ENCODE measurements at places on chromosomes 16 and 17.

- DNase-seq: no peak
Measured at GRCh38 chr16:83117810-83118209, 491.0 kb downstream of the CDH13 start.

DNA sequence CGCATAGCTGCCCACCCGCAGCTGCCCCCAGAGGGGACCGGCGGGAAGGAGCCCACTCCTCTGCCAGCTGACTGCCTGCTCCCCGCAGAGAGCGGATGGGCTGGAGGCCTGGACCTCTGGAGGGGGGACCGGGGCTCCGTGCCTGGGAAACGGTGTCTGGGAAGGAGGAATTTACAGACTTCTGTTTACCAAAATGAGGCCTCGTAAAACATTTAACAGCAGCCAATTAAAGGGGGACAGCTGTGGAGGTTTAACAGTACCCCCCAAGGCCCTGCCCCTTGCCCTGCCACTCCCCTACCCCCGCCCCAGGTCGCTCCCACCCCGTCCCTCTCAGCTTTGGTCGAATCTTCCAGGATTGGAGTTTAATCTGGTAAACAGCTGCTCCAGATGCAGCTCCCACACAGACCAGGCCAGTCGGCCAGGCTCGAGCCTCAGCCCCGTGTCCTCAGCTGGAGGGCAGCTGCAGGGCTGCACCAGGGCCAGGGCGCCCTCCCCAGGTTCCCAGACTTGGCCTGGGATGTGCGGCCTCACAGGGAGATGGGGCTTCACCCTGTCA, 41.1 kb downstream of the BAHCC1 start:
- DNase-seq: no peak

GRCh38 chr17:17841601-17842025, 4.8 kb upstream of the SREBF1 start:
- no peak for DNase-seq

- no peak for DNase-seq
Measured at GRCh38 chr16:47626246-47626645, 165.1 kb downstream of the PHKB start.

DNA sequence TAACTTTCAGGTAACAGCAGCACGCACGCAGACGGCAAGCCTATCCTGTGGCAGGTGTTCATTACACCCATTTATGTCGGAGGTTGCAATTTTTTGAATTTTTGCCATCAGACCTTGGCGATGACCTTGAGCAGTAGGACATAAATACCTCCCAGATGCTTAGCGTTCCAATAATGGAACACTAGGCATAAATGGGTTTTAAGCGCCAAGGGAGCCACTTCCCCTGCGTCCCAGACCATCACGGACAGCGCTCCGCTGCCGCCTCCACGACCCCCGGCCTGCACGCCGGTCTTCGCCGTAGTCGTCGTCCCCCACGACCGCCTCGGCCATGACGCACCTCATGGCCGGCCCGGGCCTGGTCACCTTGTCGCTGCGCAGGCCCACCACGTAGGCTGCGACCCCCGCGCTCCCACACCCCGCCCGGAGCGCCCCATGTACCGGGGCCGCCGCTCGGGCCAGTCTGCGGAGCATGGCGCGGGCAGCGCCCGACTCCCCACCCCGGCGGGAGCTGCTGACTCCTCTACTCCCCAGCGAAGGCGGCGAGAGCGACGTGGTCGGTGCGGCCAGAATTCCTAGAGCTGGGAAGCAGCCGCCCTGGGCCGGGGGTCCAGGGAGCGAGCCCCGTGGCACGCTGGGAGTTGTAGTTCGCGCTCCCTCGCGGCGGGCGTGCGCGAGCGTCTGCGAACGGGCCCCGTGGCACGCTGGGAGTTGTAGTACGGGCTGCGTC, 22.7 kb downstream of the TMEM235 start:
- peak; percentile 78 for DNase-seq

DNA sequence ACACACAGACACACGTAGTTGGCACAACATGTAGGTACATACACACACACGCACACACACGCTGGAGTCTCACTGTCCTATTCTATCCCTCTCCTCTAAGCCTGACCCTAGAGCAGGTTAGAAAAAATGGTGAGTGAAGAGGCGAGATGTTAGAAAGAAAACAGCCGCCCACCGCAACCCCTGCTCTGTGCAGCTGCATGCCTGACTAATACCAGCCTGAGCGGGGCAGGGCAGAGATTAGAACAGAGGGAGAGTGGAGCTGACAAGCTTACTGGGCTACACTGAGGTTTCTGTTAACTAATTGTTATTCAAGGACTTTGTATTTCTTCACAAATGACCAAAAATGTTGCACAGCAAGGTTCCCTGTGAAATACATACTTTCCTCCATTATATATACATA, 59.8 kb downstream of the AMFR start:
- no peak for DNase-seq

DNA sequence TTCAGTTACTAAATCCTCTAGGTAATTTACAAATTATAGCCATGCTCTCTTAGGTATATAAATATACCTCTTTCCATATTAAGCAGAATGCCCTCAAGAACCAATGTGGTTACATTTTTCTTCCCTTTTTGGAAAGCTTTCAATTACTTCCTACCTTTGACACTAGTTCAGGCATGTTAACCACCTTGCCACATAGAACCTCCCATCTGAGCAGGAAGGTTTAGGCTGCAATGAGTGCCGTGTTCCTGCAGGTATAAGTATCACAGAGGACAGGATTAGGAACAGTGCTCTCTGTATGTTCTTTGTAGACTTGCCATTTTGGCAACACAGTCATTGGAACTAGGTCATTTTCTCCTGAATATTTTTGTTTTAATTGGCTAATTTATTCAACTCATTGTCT, 20.1 kb downstream of the KRT25 start:
- no peak for DNase-seq

GRCh38 chr16:84603940-84604339, 13.9 kb downstream of the COTL1 start:
- no peak for DNase-seq

DNA sequence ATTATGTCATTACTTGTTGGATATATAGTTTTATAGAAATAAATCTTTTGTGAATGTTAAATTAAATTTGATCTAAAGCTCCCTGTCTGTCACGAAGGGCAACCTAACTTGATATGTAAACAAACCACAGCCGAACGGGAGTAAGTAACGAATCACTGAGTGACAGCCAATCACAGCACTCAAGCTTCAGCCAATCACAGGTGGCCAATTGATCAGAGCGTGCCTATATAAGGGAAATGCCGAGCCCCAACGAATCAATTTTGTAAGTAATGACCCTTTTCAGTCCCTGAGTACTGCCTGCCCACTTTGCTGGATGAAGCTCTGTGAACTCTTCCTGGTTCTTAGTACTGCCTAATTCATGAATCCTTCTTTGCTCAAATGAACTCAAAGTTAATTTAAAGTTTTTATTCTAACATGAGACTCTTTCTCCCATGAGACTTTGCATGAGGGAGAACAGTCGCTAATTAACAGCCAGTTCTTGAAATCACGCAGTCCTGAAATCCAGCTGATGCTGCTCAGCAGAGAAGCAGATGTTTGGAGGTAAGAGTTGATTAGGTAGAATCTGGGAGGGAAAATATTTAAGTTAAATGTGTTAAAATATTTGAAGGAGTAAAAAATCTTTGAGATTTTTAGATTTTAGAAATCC, 302.2 kb downstream of the CNTNAP4 start:
- no peak for DNase-seq

GRCh38 chr16:85598141-85598540, 15.0 kb upstream of the GSE1 start:
- no peak for DNase-seq

DNA sequence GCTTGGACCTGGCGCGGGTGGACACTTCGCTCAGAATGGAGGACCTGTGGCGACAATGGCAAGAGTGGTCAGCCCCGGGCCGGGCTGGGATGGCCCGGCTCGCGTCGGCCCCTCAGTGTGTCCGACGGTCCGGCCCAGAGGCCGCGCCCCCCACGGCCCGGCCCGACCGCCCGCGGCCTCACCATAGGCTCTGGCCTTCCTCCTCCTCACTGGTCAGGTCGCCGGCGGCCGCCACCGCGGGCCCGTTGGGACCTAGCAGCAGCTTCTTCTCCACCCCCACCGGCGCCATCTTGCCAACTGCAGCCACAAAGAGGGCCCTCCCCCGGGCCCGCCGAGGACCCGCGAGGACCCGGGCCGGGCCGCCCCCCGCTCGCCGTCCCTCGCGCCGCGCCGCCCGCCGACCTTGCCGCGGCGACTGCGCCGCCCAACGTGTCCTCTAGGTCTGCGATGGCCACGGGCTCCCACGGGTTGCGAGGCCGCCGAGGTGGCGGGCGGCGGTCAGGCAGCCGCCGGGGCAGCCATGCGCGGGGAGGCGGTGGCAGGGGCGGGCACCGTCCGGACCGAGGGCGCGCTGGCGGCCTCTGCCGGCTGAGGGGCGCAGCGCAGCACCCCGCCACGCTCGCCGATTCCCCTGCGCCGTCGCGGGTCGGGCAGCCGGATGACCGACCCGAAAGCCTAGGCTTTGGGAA, at the start of gene DYNC1LI2:
DYNC1LI2 (minus strand) TSS at position 307 of the 689 bp plus-strand sequence; CDS start at position 289, 18 bp downstream.
- DNase-seq: peak; percentile 57

DNA sequence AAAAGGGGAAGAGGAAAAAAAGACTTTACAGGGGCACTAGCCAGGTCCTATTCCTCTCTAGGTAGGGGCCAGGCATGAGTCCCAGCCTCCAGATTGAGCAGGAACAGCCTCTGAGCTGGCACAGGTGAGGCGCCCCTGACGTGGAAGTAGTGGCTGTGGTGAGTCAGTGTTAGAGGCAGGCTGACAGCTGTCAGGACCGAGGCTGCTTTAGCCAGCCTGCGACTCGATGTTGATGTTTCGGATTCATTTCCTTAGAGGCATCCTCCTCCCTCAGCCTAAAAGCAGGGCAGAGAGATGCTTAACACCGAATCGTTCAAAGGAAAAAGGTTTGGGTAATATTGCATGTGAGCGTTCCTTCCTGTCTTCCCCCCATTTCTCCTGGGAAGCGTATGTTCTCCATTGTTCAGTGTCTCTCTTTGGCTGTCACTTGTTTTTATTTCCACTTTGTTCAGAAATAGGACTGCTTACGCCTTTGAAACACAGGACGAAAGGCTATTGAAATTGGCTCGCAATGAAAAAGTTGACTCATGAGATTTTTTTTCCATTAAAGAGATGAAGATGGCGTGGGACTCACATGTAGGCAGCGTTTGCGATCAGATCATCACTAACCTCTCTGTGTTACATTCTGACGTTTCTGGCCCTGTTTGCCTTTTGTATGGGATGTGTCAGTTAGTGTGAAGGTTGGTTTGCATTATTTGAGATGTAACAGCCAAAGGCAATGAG, 1.3 kb downstream of the KIAA0513 start:
- DNase-seq: no peak

- DNase-seq: no peak
Measured at GRCh38 chr17:11241611-11242226, 706 bp downstream of the SHISA6 start.

DNA sequence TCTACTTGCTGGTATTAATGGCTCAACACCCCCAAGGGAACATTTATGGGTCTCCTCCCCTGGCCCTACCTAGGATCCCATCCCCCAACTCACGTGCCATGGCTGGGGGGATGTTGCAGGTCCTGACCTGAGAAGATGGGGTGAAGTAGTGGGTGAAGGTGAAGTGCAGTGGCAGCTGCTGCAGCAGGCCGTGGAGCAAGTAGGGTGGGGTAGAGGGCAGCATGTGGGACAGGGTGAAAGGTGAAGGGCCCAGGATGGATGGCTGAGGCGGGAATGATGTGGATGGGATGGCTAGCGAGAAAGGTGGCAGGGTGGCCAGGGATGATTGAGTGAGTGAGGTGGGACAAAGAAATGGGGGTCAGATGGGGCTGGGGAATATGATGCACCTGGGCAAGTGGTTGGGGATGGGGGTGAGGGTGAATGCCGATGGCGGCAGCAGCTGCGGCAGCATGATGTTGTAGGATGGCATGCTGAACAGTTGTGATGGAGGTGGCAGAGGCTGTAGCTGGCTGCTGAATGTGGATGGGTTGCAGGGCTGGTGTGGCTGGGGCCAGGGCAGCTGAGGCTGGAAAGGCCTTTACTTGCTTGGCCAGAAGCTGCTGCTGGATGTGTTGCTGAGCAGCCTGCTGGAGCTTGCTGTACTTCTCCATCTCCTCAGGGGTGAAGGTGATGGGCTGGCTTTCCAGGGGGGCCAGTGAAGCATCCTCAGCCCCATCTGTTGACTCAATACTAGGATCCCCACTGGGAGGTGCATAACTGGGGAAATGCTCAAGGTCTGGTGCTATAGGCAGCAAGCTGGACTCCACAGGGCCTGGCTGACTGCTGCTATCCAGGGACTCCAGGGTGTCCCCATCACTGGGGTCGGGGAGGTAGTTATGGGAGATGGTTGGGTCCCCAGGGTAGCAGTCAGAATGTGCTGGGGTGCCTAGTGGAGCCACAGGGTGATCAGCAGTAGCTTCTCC, 8.3 kb upstream of the ITGA2B start:
- DNase-seq: no peak

DNA sequence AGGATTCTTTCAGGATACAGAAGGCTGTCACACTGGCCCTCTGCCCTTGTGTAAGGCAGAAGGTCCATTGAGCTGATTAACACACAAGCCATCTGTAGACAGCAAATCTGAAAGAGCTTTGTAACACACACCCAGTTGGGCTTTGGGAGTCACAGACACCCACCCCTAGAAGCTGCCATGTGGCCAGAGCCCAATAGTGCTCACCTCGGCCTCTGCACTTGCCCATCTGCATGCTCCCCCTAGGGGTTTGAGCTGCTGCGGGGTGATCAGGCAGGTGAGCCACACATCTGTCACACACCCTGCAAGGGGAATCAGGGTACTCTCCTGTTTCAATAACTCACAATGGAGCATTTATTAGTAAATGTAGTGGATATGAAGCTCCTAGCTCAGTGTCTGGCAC, 138.3 kb downstream of the CHD9NB start:
- DNase-seq: no peak

DNA sequence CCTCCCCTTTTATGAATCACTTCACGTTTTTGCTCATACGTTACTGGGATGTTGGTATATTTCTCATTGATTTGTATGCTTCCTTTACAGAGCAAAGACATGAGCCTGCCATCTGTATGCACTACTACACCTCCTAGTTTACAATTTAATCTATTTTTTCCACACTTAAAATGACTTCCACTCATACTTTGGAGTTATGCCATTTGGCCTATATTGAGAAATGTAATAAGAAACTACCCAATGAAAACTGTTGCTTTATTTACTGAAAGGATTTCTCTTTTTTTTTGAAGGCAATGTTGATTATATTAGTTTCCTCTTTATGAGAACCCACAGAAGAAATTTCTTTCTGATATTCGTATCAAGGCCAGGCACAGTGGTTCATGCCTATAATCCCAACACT, 43.1 kb downstream of the DUSP14 start:
- DNase-seq: no peak

DNA sequence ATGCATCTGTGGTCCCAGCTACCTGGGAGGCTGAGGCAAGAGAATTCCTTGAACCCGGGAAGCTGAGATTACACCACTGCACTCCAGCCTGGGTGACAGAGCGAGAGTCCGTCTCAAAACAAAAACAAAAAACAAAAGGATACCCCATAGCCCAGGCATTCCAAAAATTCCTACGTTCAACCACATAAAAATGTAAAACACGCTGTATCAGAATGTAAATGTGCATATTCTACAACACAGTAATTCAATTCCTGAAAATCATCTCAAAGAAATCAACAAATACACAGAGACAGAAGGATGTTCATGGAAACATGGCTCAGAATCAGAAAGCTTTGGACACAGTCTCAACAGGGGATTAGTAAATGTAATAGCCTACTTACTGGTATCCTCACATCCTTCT, 33.0 kb downstream of the COG7 start:
- DNase-seq: no peak
